ENCODE measurements at places on chromosomes 3 and 15. TPM values are rescaled to one million over a fixed set of nuclear protein-coding genes. Genes with fewer than 3 reads are reported as not detected.

The CLDN1 gene
- 0.34 TPM for total RNA-seq

The ZMYND10 gene
- 0.37 TPM for total RNA-seq

The RASL12 gene
- 5.8 TPM for total RNA-seq

The GHSR gene
- total RNA-seq: not detected

GRCh38 chr15:71290881-71291635 is 175.8 kb downstream of the THSD4 start:
- no peak overlapping the region for H3K4me3 ChIP-seq
- no peak overlapping the region for H3K27ac ChIP-seq
- DNase-seq: no peak
- no peaks in the 10 kb centered on the region for H3K27me3 ChIP-seq
- H3K36me3 ChIP-seq: no peaks in the 10 kb centered on the region

- H3K4me3 ChIP-seq: no peak overlapping the region
- no peaks in the 10 kb centered on the region for H3K4me1 ChIP-seq
- H3K27ac ChIP-seq: no peak overlapping the region
- no peaks in the 10 kb centered on the region for H3K27me3 ChIP-seq
- DNase-seq: no peak
Measured at GRCh38 chr3:167787440-167787839, 51.9 kb downstream of the SERPINI1 start.

DNA sequence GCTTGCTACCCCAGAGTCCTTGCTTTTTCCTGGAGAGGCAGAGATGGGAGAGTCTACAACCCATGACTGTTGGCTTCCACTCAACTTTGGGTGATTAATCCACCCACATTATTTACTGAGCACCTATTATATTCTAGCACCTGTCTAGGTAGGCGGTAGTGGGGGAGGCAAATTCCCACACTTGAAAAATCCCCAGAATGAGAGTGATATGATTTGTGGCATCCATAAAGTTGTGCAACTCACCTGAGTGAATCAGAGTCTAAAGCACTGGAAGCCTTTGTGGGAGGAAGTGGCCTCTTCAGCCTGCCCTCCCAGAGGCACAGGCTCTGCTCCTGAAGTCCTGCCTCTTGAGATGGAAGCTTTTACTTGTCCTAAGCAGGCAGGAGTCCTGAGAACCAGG is 40.4 kb upstream of the CTNNB1 start:
- no peak for DNase-seq
- H3K27me3 ChIP-seq: no peaks in the 10 kb centered on the region
- no peaks in the 10 kb centered on the region for H3K36me3 ChIP-seq
- H3K4me1 ChIP-seq: peaks cover 10% of the 10 kb centered on the region

- H3K4me3 ChIP-seq: no peak overlapping the region
- H3K27ac ChIP-seq: no peak overlapping the region
- no peaks in the 10 kb centered on the region for H3K27me3 ChIP-seq
Measured at GRCh38 chr15:70125605-70126004, 27.9 kb upstream of the TLE3 start.
